Activated T-cell treated with anti-CD3 and anti-CD28 coated beads for 1 hour (primary cell): ENCODE measurements at places on chromosomes 12 and 14.
A peak's percentile ranks its signal among the peaks of the same experiment; 100 is the strongest.

DNA sequence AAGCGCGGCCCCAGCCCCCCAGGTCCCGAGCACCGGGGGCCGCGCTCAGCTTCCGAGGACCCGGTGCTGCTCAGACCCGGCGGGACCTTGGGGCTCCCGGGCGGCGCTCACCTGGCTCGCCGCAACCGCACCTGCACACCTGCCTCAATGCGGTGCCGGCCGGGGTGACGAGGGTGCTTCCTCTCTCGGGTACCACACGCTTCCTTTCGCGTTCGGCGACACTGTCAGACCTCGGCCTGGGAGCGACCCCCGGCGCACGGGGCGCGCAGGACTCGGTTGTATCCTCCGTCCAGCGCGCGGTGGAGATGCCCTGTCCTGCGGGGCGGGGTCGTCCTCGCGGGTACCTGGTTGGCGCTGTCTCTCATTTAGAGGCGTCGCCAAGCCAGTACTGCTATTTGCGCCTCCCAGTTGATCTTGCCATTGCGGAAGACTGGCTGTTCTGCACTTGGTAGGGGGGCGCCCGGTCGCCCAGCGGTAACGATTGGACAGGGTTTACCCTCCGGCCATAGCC is 718 bp downstream of the PACS2 start:
- DNase-seq, result peak; percentile 47

GRCh38 chr12:43407816-43408645 is 144.0 kb downstream of the ADAMTS20 start:
- DNase-seq, result no peak

DNA sequence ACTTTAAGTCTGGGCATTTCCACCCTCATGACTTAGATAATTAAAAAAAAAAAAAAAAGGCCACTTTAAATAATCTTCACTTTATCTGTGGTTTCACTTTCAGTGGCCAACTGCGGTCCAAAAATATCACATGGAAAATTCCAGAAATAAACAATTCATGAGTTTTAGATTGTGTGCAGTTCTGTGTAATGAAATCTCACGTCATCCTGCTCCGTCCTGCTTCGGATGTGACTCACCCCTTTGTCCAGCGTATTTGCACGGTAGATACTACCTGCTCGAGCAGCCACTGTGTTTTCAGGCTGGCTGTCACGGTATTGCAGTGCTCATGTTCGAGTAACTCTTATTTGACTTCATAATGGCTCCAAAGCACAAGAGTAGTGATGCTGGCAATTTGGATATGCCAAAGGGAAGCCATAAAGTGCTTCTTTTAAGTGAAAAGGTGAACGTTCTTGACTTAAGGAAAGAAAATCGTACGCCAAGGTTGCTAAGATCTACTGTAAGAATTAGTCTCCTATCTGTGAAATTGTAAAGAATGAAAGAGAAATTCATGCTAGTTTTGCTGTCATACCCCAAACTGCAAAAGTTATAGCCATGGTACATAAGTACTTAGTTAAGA is 2.4 kb downstream of the E2F7 start:
- DNase-seq, result no peak

DNA sequence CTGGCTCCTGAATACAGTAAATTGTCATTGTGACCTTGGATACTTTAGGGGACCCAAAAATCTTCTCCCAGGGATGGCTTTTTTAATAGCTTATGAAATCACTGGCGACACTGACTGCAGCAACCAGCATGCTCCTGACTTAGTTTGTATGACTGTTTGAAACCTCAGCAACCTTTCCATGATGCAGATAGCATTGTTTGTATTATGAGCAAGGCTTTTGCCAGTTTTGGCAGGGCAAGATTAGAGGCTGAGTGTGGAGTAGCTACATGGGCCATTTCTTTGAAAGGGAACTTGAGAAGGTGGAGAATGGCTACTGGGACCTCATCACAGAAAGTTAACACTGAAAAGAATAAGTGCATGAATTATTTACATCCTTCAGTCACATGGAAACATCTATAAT is 50.9 kb downstream of the SLC4A8 start:
- DNase-seq, result no peak

- no peak for DNase-seq
Observed at GRCh38 chr14:20755037-20755436, 9.3 kb downstream of the EDDM3A start.
